Smooth muscle cell of the brain vasculature (primary cell): ENCODE measurements at places on chromosomes 6 and 20.

DNA sequence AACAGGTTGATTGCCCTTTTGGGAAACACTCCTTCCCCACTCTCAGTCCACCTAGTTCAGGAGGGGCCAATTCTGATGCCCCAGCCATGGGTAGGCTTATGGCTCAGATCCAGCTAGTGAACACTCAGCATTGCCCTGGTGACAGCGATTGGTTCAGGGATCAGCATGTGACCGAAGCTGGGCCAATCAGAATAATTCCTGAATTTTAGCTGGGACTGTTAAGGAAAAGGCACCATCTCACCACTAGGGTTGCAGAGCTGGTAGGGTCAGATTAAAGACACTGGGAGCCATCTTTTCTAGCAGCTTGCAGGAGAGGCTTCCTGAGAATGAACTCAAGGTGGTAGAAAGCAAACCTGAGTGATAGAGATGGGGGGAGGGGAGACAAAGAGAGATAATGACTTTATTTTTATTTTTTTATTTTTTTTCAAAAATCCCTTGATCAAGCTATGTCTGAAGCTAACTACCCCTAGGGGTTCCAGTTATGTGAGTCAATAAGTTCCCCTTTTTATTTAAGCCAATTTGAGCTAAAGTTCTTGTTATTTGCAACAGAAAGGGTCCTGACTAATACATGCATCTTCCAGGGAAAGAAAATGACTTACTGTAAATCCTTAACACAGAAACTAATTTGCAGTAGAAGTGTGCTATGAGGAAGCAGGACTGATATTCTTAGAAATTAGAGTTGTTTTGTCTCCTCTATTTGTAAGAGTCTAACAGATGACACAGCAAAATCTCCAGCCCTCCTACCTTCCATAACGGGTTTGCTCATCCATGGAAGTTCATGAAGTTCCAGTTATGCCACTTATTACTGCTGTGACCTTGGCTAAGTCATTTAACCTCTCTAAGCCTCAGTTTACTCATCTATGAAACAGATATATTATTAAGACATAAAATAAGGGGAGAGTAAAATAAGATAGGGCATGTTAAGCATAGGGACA is 44.7 kb downstream of the EYA2 start:
- no peak for DNase-seq

DNA sequence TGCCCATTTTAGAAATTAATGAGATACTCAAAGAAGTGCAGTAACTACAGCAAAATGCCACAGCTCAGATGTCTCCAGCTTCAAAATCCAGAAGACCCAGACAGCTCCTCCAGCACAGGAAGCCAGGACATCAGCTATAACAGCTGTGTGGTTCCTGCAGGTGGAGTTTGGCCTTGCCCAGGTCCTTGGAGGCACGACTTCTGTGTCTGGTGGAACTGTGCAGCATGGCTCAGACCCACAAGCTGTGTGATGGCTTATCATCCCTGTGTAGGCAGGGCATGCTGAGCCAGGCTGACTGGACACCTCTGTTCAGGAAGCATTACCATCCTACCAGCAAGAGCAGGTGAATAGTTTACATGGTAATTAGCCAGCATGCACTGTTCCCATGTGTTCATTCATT is 26.5 kb upstream of the CD93 start:
- DNase-seq = no peak

GRCh38 chr6:167696296-167696695 is 130.4 kb upstream of the AFDN start:
- DNase-seq = no peak

DNA sequence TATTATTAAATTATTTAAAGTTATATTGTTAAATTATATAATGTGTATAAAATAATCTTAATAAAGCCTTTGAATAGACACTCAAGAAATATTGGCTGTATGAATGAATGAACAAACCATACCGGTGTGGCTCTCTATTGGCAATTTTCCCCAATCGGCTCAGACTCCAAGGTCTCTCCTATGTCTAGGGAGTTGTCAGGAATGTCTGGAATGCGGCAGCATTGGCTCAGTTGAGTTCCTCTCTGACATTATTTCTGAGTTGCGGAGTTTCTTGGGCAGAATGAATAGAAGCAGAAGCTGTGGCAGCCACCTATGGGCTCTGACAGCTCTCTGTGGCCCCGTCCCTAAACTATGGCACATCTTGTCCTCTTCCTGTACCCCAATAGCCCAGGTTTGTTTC is 111.0 kb downstream of the SOBP start:
- DNase-seq = no peak

- no peak for DNase-seq
Observed at GRCh38 chr6:50952092-50952907, 133.6 kb downstream of the TFAP2B start.

- DNase-seq = no peak
Observed at GRCh38 chr6:157226026-157226625, 97.2 kb downstream of the TMEM242 start.

- DNase-seq = no peak
Observed at GRCh38 chr6:31870385-31870921, 7.8 kb upstream of the NEU1 start.

- DNase-seq = no peak
Observed at GRCh38 chr6:36679043-36679833, 724 bp downstream of the CDKN1A start.

- no peak for DNase-seq
Observed at GRCh38 chr6:91540902-91541301, 954.0 kb upstream of the MAP3K7 start.

DNA sequence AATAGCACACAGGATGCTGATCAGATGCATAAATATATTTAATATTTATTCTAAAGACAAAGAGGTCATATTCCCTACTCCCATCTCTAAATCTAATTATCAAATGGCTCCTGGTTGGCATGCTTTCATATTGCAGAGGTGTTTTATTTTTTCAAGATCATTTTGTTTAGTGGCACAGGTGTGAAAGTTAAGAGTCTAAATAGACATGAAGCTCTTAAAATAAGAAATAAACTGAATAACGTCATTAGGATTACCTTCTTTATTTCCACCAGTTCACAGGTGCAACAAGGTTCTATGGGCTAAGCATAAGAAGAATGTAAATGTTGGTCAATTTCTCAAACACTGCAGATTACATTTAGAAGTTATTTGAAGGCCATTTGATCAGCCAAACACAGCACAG is 7.1 kb upstream of the CYP24A1 start:
- no peak for DNase-seq

GRCh38 chr6:82370788-82371187 is 7.2 kb downstream of the TPBG start:
- no peak for DNase-seq

GRCh38 chr20:1817577-1818211 is 77.5 kb upstream of the SIRPA start:
- no peak for DNase-seq

- no peak for DNase-seq
Observed at GRCh38 chr6:67639161-67639560, 995.9 kb upstream of the ADGRB3 start.

DNA sequence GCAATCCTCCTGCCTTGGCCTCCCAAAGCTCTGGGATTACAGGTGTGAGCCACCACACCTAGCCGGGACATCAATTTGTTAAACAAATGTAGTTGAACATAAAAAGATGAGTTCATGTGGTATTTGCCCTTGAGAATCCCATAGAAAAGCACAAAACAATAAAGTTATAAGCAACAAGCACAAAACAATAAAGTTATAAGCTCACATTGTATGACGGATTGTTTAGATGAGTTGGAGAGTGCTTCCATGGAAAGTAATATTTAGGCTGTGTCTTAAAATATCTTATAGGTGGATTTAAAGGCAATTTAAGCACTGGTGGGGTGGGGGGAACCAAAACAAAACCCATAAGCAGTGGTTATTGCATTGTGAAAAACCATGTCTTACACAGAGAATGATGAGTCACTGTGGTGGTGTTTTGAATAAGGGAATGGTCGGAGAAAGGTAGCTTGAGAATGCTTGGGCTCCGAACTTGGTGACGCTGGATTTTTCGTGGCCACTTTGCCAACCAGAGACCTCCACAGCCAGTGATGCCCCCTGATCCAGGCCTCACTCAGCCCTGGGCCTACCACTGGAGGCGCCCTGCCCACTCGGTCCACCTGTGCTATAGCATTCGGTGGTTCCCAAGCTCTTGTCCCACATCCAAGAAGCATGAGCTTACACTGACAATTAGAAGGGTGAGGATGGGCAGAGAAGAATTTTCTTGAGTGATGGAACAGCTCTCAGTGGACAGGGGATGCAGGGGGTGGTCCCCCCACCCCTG is 256.0 kb downstream of the CDKAL1 start:
- DNase-seq = no peak

- DNase-seq = no peak
Observed at GRCh38 chr6:340186-340955, 48.1 kb downstream of the DUSP22 start.

- no peak for DNase-seq
Observed at GRCh38 chr6:122800906-122801305, 11.8 kb downstream of the SMPDL3A start.

DNA sequence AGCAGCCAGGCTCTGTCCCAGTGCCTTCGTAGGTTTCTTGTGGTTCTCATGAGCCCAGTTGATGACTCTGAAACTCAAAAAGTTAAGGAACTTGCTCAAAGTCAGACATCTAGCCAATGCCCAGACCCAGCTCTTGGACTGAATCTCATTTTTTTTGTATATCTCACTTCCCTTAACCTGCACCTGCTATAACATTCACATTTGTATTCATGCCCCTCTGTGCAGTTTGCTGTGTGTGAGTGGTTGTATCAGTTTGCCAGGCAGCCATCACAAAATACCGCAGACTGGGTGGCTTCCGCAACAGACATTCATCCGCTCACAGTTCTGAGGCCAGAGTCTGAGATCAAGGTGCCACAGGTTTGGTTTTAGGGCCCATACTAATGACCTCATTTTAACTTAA is 49.9 kb downstream of the IPCEF1 start:
- DNase-seq = no peak

GRCh38 chr20:2224368-2224639 is 71.5 kb upstream of the TGM3 start:
- DNase-seq = no peak

GRCh38 chr6:35043381-35044130 is 97.6 kb downstream of the TCP11 start:
- no peak for DNase-seq

DNA sequence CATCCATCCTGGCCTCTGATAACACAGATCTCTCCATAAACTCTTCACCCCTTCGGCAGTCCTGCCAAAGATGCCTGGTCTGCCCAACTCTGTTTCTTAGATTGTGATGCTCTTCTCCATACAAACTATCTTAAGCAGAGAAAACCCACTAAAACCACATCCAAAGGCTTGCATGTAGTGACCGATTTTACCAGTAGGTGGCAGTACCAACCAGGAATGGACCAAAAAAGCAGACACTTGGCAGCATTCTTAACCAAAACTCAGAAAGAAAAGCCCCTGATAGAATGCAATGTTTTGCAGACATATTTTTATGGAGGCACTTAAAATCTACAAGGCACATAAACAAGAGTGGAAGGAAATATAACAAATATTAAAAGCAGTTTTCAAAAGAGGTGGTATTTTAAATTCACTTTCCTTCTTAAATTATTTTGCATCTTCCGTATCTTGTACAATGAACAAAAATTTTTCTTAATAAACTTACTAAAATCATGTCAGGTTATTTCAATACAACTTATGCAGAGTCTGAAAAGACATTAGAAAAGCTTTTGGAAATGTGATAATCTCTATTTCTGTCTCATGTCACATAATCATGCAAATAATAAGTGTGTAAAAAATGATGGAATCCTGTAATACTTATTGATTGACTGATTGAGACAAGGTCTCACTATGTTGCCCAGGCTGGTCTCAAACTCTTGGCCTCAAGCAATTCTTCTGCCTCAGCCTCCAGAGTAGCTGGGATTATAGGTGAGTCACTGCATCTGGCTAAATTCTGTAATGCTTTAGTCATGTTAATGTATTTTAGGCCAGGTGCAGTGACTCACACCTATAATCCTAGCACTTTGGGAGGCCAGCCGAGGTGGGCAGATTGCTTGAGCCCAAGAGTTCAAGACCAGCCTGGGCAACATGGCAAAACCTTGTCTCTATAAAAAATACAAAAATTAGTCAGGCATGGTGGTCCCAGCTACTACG is 29.4 kb downstream of the LRP11 start:
- DNase-seq = no peak

DNA sequence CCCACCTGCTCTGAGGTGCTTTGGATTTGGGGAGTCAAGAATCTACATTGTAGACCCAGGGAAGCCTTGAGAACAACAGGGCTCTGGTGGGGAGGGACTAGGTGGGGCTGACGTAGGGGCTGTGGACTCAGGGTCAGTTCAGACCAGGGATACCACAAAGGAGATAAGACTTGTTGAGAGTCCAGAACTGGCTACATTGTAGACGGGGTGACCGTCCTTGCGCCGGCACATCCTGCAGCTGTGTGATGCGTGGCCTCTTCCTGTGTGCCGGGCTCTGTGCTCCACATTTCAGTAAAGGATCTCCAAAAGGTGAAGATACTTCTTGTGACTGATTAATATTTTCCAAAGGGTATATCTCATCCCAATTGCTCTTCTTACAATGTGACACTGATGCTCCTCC is 9.8 kb upstream of the TLDC2 start:
- no peak for DNase-seq

DNA sequence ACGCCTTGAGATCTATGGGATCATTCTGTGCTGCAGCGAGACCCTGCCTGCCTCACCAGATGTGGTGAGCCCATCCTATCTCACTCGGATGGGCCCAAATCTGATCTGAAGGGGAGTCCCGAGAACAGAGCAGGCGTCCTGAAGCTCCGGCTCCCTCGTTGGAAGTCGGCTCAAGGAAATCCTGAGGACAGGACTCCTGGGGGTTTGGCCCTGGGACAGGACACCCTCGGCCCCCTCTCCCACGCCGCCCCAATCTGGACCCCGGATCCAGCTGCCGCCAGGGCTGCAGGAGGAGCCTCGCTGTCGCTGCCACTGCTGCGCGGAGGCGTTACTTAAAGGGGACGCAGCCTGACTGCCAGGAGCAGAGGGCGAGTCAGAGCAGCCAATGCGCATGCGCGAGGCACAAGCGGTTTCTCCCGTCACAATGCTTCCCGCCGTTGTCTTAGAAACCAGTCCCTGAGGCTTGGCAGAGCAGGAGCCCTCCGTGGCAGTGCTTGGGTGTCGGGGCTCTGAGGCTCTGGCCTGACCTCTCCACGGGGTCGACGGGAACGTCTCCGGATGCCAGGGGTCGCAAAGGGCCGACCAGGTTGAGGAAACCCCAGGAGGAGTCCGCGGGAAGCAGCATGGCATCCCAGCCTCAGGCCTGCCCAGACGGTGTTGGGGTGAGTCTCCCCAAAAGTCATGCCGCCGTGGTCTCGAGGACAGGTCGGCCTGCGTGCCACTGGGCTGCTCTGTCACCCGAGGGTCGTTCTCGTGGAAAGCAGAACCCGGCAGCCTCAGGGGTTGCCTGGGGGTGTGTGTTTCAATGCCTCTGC is 1567.8 kb upstream of the DEFB115 start:
- DNase-seq = no peak

- DNase-seq = no peak
Observed at GRCh38 chr20:44219791-44220190, 9.2 kb upstream of the OSER1 start.

DNA sequence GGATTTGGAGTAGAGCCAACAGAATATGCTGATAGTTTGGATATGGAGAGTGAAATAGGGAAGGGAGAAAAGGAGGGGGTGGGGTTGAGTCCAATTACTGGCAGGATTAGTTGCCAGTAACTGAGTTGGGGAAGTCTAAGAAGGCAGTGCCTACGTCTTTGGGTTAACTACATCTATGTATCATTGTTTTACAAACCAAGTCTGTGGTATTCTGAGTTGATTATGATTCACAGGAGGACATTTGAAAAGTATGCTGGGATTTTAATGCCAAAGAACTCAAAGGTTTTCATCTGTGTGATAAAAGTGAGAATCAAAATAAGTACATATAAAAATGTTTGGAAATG is 14.7 kb downstream of the DSE start:
- DNase-seq = no peak
